ENCODE measurements at places on chromosomes 12 and 14. TPM values are rescaled to one million over a fixed set of nuclear protein-coding genes. Genes with fewer than 3 reads are reported as not detected.

The B4GALNT3 gene
- total RNA-seq, result 0.10 TPM

The TMPRSS12 gene
- not detected for total RNA-seq

The PPP1R13B gene
- 1.6 TPM for total RNA-seq

The KRT75 gene
- total RNA-seq, result not detected
